ENCODE measurements at places on chromosomes 7 and 10.

DNA sequence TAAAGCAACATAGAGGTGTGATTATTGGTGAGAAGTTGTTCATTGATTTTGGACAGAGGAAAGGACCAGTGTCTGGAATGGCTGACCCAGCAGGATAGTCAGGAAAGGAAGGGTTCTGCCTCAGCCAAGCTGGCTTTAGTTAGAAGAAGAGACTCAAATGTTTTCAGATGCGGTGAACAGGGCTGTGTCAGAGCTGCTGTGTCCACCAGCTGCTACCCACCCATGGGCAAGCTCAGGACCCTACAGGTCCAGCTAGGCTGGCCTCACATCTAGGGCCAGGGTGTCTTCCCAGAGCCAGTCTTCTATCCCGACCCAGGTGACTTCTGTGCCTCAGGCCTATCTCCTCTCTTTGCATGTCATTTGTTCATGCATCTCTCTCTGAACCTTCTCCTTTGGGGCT is 37.3 kb upstream of the CXCL12 start:
- no peak for DNase-seq

DNA sequence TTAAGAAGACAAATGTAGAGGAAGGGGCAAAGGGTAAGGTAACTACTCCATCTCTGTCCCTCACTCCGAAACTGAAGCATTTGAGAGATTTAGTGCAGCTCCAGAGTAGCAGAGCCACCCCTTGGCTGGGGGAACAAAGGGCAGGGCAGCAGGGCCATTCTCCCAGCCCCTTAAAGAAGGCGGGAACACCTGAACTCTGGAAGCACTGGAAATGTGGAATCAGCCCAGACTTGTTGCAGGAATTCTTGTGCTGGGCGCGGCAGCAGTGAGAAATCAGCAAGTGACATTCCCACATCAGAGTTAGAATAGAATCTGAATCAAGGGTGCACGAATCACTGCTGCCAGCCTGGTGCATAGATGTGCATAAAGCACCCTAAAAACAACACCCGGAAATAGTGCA is 34.4 kb upstream of the GRM8 start:
- DNase-seq = no peak

GRCh38 chr7:127879942-127880341 is 151.3 kb downstream of the LRRC4 start:
- DNase-seq = no peak

DNA sequence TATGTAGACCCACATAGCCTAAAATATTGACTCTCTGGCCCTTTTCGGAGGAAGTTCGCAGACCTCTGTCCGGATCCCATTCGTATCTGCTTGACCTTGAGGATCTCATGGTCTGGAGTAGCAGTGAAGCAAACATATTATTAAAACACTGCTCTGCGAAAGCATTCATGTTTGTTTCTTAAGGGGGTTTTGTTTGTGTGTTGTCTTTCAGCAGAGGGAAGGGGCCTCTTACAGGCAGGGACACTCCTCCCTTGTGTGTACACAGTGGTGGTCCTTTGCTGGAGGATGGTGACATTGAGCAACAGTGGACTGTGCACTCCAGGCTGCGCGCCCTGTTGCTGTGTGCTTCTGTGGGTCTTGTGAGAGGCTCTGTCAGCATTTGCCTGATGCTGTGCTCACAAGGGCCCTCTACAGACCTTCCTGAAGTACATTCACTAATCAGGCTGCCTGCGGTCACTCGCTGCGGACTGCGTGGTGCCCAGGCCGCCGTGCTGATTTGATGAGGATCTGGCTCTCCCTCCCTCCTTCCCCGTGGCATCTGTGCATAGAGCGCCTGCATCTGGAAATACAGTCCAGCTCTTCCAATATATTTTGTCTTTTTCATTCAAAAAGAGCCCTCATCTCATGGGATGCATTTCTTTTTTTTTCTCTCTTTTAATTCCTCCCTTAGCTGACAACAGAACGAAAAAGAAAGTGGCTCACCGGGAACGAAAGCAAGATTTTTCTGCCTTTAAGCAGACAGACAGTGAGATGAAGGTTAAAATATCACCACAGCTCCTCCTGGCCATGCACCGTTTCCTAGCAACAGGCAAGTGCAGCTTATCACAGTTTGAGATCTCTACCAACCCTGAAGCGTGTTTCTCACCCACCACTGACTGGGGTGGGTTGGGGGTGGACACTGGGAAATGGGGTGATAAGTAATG is 135.8 kb downstream of the CNNM2 start:
- DNase-seq = no peak

DNA sequence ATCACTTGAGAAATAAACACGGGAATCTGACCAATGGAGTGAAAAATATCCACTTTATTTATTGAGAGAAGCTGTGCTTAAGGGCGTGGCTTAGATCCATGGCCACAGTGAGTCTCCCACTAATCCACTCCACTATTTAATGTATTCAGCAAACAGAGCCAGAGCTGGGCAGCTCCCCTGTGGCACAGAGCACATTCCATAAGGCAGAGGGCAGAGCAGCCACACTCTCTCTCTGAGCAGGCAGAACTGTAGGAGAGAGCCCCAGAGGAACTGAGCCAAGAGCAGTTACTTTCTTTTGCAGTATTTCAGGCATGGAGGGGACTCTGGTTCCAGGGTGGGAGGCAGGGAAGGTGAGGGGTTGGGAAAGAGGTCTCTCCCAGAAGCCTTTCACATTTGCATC is 106.0 kb downstream of the GALNT17 start:
- DNase-seq = no peak

GRCh38 chr10:91409869-91410637 is at the start of gene HECTD2:
TSS of gene HECTD2 (plus strand) at chr10:91410344. CDS start at chr10:91410439, 95 bp downstream.
- DNase-seq = peak; percentile 30

DNA sequence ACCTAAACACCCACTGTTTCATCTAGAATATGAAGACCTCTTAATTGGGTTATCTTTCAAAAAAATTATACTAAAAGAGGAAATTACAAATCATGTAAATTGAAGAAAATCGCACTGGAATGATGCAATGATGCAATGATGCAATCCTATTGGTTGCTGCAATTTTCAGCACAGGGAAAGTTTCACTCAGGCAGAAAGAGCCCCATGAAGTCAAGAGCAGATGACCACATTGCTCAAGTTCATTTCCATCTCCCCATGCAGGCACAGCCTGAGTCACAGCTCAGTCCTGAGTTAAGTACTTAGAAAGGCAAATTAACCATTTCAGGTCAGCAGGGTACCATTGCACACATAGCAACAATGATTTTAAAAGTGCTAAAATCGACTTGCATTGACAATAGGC is 180.3 kb upstream of the MYO3A start:
- DNase-seq = no peak

DNA sequence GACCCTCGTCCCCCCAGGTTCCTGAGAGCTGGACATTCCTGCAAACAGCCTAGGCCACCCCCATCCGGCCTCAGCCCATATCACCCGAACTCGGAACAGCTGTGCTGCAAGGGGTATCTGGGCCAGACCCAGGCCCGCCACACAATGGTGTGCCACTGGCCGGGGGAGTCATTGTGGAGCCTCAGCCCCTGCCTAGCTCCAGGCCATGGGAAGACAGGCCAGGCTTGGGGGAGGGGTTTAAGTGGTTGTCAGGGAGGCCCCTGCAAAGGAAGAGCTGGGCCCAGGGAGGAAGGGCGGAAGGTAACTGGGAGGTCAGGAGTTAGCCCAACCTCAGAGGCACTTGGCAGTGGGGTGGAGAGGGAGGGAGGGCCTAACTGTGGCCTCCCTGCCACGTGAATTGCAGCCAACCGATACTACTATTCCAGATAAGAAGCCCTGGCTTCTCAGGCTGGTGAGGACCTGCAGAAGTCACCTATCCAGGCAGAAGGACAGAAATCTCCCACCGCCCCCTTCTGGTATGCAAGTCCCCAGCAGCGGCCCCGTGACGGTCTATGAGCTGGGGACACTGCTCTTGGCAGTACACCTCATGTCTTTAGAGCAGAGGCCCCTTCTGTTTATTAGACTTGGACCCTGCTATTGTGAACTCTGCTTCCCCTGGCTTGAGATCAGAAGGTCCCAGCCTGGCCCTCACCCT is 26.8 kb downstream of the VSIR start:
- DNase-seq = no peak

GRCh38 chr10:95278061-95278988 is 12.5 kb downstream of the PDLIM1 start:
- no peak for DNase-seq
